ENCODE measurements at places on chromosomes 11 and 22.

DNA sequence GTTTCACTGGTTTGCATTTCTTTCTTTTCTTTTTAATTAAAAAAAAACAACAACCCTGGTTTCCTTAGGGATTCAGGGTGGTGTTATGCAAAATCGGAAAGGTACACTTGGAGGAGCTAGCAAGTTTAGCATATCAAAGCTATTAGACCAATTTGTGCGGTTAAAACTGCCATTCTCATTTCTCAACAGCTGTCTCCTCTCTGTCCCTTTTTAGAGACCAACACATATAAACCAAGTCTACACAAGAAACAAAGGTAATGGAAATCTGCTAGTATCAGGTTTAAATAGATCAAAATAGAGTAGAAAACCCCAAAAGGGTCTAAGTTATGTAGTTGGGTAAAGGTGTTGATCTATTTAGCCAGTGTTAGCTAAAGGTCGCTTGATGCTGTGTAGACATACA lies 1.7 kb upstream of the SESN3 start:
- no peaks in the 10 kb centered on the region for H3K27me3 ChIP-seq
- DNase-seq, result no peak
- peak overlapping the region; percentile 85 for H3K27ac ChIP-seq
- peaks cover 25% of the 10 kb centered on the region for H3K4me1 ChIP-seq
- peak overlapping the region; percentile 58 for H3K4me3 ChIP-seq
- H3K36me3 ChIP-seq, result no peaks in the 10 kb centered on the region

GRCh38 chr22:29877620-29878019 lies 5.4 kb upstream of the MTMR3 start:
- H3K36me3 ChIP-seq, result no peaks in the 10 kb centered on the region
- peaks cover 3% of the 10 kb centered on the region for H3K4me1 ChIP-seq
- DNase-seq, result no peak
- no peak overlapping the region for H3K4me3 ChIP-seq
- H3K27ac ChIP-seq, result no peak overlapping the region
- peaks cover 9% of the 10 kb centered on the region for H3K27me3 ChIP-seq

DNA sequence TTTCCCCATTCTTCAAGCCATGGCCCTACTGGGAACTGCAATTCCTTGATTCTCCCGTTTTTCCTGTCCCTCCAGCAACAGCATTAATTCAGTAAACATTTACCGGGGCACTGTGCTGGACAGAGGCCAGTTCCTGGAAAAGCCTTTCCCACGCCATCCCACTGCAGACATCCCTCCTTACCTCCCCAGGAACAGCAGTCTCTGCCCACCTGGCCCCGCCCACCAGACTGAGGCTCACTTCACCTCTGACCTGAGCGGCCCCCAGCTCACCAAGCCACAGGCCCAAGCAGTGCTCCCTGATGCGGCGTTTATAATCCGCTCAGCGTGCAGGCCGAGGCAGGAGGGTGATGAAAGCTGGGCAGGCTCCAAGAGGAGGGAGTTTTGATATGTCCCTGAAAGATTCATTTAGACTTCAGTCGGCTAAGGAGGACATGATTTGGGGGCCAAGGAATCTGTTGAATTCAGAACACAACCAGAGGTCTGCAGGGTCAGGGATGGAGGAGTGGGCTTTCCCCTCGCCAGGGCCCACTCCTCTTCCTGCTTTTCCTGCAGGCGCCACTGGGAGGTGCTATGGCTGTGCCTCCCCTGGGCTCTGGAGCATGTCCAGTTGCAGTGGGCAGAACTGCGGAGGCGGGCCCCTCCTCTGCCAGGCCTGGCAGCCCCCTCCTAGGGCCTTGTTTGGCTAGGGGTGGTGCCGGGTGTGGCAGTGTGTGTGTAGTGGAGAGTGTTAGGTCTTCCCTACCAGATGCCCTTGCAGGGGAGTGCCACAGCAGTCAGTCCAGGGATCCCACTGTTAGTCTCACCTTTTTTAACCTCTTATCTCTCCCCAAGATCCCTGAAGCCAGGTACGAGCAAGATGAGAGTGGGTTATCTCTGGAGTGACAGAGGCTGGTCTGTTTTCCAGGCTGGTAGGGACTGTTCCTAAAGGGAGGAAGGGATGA lies 1.4 kb upstream of the TAGLN start:
- no peak for DNase-seq
- H3K4me1 ChIP-seq, result no peaks in the 10 kb centered on the region
- H3K27me3 ChIP-seq, result no peaks in the 10 kb centered on the region

DNA sequence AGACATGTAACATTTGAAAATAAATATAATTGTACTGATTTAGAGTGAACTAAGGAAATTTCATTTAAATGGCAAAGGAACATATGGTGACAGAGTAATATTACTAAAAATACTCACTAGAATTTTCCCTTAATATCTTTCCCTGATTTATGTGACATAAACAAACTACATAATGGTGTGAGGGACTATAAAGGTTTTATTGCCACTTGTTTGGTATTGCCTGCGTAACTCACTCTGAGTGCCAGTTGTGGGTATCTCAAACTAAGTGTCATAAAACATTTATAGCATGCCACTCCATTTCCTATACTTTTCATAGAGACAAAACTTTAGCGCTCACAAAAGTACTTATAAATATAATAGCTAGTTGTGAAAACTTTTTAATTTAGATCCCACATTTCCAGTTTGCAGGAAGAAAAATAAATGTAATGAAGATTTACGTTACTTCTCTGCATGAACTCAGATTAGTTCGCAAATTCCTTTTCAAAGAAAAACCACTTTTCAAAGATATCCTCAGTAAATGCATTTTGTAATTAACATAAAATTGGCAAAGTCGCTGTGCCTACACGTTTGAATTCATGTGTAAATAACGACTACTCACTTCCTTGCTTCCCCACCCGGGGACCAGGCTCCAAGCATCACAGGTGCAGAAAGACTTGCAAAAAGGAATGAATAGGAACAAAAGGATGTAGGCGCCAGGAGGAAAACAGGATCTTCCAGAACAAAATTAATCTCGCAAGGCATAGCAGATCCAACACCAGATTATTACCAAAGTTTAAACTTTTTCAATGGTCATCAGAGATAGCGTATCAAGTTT lies 1.6 kb upstream of the QSER1 start:
- H3K27me3 ChIP-seq, result peaks cover 4% of the 10 kb centered on the region
- DNase-seq, result no peak
- no peak overlapping the region for H3K27ac ChIP-seq

- DNase-seq, result no peak
- H3K27me3 ChIP-seq, result no peaks in the 10 kb centered on the region
- no peak overlapping the region for H3K4me3 ChIP-seq
- peak overlapping the region; percentile 47 for H3K27ac ChIP-seq
Measured at GRCh38 chr11:3834664-3835461, 5.9 kb downstream of the RHOG start.

DNA sequence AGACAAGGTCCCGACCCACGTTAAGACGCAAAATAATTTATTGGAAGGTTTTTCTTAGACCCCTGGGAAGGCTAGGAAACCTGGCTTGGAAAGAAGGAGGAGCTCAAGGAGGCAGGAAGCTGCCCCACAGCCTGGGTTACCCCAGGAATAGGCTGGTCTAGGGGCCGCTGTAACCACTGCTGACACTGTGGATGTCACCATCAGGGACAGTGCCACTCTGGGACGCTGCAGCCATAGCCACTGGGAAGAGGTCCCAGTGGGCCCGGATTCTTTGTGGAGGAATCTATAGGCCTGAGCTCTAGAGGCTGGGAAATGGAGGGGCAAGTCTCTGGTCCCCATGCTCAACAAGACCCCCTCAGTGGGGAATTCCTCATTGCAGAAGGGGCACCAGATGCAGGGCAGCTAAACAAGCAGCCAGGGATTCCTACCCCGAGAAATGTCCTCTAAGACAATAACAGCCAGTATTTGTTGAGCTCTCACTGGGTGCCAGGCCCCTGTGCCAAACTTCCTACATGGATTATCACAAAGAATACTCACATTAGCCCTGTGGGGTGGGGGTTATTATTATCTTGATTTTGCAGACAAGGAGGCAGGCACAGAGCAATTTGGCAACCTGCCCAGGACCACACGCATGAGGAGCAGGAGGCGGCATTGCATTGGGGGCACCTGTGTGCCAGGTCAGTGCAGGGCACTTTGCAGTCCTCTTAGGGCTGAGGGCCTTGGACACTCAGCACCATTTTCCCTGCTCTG lies 19.5 kb upstream of the CHKA start:
- no peaks in the 10 kb centered on the region for H3K27me3 ChIP-seq

DNA sequence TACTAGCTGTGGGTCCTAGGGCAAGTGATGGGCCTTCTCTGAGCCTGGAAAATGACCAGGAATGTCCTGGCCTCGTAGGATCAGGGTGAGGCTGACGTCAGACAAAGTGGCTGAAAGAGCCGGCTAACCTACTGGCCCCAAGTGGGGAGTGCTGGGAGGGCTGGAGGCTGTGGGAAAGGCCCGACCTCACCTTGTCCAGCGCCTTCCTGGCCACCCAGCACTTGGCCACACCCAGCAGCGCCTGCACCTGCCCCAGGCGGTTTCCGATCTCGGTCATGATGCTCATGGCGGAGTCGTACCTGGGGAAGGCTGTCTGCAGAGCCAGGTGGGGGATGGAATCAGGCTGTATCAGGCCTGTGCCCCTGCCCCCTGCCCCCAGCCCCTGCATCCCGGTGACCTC lies 7.5 kb downstream of the RAPSN start:
- no peaks in the 10 kb centered on the region for H3K27me3 ChIP-seq
- H3K27ac ChIP-seq, result no peak overlapping the region
- peaks cover 3% of the 10 kb centered on the region for H3K4me1 ChIP-seq
- no peak for DNase-seq
- no peaks in the 10 kb centered on the region for H3K36me3 ChIP-seq

DNA sequence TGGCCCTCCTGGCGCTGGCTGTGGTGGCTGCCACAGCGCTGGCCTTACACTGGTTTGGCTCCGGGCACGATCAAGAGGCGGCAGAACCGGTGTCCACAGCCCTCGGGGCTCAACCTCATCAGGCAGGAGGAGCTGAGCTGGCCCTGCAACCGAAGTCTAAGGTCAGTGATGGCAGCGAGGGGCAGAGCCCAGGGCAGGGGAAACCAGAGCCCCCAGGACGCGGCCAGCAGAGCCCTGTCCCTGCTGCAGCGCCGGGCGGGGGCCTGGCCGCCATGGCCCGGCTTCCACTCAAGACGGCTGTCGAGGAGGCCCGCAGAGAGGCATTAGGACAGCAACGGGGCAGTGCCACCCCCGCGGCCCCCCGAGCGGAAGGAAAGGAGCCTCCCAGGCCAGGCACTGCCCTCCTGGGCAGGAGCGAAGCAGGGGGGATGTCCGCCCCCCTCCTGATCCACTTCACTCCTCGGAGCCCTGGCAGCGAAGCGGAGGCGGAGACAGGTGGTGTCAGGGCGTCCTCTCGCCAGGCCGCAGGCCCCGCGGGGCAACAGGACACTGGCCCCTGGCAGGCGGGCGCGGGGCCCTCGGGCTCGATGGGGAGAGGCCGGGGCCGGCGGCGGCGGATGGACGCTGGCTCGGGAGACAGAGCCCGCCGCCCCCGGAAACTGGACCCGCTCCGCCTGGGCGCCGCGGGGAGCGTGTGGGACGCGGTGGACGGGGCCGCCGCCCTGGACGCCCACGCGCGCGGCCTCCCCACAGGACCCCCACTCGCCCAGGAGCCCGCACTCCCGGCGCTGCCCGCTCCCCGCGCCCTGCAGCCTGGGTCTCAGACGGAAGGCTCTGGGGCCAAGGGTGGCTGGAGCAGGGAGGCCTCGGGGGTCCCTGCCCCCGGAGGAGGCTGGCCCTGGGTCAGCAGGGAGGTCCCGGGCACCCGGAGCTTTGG lies 895 bp downstream of the KLHDC7B start:
- H3K4me3 ChIP-seq, result no peak overlapping the region
- DNase-seq, result no peak

DNA sequence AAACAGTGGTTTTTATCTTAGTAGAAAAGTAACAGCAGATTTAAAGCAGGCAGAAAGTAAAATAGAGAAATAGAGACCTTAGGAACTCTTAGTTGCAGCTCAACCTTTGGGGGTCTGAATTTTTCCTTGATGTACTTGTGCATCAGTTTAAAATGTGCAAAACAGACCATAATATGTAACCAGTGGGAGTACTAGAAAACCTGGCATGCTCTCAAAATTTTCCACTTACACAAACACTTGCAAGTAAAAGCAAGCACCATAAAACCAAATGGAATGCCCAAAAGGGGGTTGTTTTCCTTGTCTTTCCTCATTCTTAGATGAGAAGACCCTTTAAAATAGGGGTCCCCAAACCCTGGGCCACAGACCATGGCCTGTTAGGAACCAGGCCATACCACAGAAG lies 12.9 kb upstream of the MRGPRE start:
- H3K4me3 ChIP-seq, result no peak overlapping the region
- no peak for DNase-seq
- H3K4me1 ChIP-seq, result no peaks in the 10 kb centered on the region
- H3K36me3 ChIP-seq, result no peaks in the 10 kb centered on the region
- H3K27ac ChIP-seq, result no peak overlapping the region

- no peak overlapping the region for H3K4me3 ChIP-seq
- no peak for DNase-seq
- H3K4me1 ChIP-seq, result peaks cover 5% of the 10 kb centered on the region
Measured at GRCh38 chr11:119673052-119673758, 55.8 kb downstream of the NECTIN1 start.

DNA sequence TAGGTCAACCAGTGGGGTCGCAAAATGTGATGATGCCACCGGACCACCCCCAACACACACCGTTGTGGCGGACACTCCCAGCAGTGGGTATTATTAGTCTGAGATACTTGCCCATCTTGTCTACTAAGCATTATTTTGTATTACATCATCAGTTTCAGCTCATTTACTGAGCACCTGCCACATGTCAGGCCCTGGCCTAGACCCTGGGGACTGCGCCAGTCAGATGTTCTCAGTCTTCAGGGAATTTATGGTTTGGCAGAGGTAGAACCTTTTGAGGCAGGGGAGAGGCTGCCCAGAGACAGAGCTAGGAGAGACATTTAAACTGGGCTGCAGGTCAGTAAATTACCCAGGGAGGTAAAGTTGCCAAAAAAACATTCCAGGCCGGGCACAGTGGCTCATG lies 43.1 kb upstream of the GCAT start:
- no peaks in the 10 kb centered on the region for H3K4me1 ChIP-seq
- no peak overlapping the region for H3K4me3 ChIP-seq
- H3K27me3 ChIP-seq, result no peaks in the 10 kb centered on the region
- H3K27ac ChIP-seq, result no peak overlapping the region
- H3K36me3 ChIP-seq, result peaks cover 28% of the 10 kb centered on the region
- no peak for DNase-seq

- H3K27ac ChIP-seq, result no peak overlapping the region
- no peaks in the 10 kb centered on the region for H3K4me1 ChIP-seq
- no peaks in the 10 kb centered on the region for H3K36me3 ChIP-seq
- no peak overlapping the region for H3K4me3 ChIP-seq
Measured at GRCh38 chr22:50119768-50120251, 30.0 kb downstream of the MOV10L1 start.
